ENCODE measurements at places on chromosomes 13 and 19.

- DNase-seq: no peak
Measured at GRCh38 chr19:18871543-18871942, 24.4 kb downstream of the CERS1 start.

- no peak for DNase-seq
Measured at GRCh38 chr13:102487330-102487729, 85.5 kb upstream of the FGF14 start.

- DNase-seq: no peak
Measured at GRCh38 chr19:51691584-51692428, 1.3 kb upstream of the SPACA6 start.

- no peak for DNase-seq
Measured at GRCh38 chr19:13086341-13086740, 16.3 kb downstream of the LYL1 start.

- DNase-seq: no peak
Measured at GRCh38 chr19:53621885-53622740, 9.7 kb upstream of the DPRX start.

Data from HEK293T (cell line).